MCF 10A (cell line): ENCODE measurements at places on chromosomes 7 and 10.

DNA sequence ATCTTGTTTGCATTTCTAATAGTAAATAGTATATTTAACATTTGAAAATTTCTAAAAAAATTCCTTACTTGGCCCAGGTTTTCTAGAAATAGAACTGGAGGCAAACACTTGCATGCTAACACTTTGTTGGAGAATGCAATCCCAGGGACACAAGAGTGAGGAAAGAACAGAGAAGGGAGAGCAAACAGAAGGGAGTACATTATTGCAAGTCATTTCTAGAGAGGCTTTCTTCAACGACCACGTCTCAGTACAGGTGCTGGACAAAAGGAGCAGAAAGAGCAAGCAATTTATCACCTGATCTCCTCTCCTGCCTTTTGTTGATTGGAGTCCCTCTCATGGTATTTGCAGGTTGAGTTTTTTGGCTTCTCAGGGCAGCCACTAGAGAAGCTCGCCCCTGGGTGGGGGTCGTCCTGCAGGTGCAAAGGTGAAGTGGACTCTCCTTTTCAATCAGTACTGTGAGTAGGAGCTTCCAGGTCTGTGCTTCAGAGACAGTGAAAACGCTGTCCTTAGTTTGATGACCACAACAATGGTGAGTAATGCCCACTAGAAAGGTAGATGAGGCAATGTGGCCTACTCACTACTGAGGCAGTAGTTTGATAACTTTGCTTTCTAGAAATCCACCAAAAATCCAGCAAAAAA is 5.2 kb downstream of the CPED1 start:
- DNase-seq = peak; percentile 35

DNA sequence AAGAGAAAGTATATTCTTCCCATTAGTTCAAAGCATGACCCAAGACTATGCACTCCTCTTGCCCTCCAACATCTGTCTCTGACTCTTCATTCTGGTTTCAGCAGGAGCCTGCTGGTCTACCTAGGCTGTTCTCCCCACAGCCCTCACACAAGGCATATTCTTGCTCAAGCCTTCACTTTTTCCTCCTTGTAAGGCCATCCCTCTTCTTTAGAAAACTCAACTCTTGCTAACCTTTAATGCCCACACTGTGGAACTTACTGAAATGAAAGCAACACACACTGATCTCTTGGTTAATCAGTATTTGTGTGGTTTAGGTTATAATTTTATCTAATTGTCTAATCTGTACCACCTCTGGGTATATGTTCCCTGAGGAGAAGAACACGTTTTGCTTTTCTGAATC is 75.8 kb downstream of the PRKCQ start:
- peak; percentile 9 for DNase-seq

DNA sequence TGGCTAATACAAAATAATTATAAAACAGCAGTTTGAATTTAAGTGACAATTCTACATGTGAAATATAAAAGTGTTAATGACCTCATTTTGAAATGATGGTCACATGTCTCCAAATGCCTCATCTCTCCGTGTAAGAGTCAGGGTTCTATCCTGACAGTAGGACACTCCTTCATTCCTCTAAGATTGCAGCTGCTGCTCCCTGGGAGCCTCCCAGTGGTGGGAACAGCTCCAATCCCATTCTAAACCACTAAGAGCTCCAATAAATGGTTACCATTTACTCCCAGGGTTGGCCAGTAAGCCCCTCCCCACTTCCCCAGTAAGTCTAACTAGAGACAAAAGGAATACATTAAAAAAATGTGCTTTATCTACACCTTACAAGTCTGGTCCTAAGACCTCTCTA is 344.6 kb upstream of the AOAH start:
- DNase-seq = no peak

GRCh38 chr7:3895341-3896116 is 594.5 kb downstream of the SDK1 start:
- DNase-seq = no peak

GRCh38 chr10:6109444-6109775 is 20.6 kb downstream of the RBM17 start:
- DNase-seq = no peak

- DNase-seq = no peak
These were observed 30.0 kb downstream of the PRSS2 start for GRCh38 chr7:142800699-142801260.

DNA sequence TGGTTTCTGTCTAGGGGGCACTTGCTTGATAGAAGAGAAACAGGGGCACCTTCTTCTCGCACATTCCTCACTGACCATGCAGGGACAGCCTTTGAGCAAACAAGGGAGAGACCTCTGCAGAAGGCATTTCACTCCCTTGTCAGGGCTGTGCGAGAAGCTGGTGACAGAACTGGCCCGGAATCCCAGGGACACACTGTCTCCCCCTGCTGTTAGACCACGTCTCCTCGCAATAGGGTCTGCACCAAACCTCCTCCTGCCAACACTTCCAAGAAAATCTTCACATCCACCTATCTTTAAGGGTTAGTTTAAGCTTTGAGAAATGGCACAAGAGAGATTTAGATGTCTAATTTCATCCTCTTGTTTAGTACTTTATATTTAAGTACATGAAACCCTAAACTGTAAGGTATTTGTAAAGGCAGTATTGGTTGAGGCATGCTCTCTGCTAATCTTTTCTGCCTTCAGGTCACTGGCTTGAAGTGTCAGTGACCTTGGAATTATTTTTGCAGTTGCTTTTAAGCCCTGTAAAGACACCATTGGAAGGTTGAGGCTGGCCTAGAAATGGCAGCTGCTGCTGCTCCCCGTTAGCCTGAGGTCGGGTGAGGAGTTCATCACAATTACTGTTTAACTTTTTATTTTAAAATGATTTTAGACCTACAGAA is 37.0 kb downstream of the RBM20 start:
- DNase-seq = peak; percentile 46

GRCh38 chr7:105399043-105399725 is 10.5 kb upstream of the SRPK2 start:
- no peak for DNase-seq

DNA sequence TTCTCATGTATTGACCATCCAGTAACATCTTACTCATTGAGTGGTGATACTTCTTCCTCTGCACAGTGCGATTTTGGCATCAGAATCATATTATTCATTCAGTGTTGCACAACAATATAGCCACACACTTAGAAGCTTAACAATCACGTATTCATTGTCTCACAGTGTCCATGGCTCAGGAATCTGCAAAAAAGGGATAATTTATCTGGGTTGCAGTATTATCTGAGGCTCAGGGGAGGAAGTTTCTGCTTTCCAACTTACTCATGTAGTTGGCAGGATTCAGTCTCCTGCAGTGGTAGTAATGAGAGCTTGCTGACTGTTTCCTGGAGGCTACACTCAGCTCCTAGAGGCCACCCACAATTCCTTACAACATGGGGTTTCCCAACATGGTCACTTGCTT is 803.6 kb downstream of the SORCS1 start:
- DNase-seq = peak; percentile 94

DNA sequence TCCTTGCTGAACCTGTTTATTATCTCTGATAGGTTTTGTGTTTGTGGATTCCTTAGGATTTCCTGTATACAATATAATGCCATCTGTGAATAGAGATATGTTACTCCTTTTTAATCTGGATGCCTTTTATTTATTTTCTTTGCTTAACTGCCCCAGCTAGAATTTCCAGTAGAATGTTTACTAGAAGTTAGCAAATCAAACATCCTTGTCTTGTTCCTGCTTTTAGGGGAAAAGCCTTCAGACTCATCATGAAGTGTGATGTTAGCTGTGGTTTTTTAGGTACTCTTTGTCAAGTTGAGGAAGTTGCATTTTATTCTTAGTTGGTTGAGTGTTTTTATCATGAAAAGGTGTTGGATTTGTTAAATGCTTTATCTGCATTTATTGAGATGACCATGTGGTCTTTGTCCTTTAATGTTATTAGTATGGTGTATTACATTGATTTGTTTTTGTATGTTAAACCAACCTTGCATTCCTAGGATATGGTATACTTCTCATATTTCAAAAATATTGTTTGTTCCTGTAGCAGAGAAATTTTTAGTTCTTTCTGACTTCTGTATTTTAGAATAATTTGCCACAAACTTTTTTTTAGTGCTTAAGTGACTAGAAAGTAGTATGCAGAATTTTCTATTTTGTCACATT is 24.3 kb downstream of the PPP2R2D start:
- DNase-seq = no peak

DNA sequence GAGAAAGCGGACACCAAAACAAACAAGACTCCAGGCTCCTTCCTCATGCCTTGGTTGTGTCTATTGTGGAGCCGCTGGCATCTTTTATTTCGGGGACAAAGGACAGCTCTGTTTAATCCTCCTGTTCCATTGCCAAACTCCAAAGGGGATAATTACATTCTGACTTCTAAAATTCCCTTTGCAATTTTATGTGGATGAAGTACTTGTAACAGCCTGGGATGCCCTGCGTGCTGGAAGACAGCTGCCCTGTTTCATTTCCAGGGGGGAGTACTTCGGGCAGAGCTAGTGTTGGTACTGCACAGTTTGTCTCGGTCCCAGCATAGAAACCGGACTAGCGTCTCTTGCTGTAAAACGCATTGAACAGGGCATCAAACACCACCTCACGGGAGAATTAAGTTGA is 90.9 kb downstream of the BAMBI start:
- DNase-seq = no peak

DNA sequence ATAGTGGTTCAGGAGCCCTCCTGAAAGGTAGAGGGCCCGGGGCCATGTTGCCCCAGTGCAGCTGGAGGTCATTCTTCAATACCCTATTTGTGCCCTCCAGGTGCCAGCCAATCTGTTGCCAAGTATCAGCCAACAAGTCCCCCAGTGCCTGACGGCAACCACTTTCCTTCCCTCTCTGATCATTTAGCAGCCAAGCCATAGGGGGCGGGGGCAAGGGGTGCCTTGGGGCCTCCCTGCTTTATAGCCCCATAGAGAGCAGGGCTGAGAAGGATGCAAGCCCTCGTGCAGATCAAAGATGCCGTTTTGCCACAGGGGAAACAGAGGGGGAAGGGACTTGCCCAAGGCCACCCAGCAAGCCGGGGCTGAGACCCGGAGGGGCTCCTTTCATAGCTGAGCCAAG is 149.0 kb upstream of the CHST15 start:
- DNase-seq = no peak

DNA sequence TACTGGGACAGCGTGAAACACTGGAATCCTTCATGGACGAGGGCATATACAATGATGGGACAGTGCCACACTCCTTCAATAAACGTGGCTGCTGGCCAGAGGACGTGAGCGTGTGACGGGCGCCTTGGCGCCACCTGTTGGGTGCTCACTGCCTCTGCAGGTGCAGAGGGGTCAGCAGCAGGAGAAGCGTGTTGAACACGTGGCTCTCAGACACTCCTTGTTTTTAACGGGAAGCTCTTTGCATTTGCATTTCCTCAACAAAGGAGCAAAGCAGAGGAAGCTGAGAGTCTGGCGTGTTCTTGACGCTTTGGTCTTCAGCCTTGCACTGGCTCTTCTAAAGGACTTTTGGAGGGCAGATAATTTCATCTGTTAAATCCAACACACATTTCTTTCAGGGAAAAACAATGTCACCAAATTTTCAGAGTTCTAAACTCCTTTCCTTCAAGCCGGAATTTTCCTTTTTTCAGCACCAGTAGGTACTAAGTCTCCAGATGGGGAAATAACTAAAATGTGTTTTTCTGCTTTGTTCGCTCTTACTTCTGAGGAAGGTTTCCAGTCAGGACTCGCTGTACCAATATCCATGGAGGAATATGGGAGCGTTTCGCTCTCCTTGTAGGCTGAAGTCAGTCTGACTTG is 2.9 kb upstream of the GET4 start:
- peak; percentile 88 for DNase-seq

GRCh38 chr10:118970770-118971169 is 58.7 kb upstream of the NANOS1 start:
- DNase-seq = peak; percentile 23

DNA sequence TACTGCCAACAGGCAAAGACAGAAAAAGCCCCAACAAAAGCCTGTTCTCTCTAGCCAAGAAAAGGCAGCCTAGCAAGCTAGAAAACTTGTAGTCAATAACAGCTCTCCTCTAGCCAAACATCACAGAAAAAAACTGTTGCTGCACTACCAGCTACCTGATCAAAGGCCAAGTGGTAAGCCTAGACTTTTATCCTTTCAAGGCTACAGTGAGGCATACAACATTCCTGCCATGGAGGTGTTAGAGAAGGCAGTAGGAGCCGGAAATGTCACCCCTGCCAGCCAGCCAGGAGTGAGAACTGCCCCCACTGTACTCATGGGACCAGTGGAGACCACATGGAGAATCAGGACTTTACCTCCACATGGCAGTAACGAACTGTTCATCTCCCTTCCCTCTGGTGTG is 31.2 kb downstream of the CCDC126 start:
- no peak for DNase-seq

DNA sequence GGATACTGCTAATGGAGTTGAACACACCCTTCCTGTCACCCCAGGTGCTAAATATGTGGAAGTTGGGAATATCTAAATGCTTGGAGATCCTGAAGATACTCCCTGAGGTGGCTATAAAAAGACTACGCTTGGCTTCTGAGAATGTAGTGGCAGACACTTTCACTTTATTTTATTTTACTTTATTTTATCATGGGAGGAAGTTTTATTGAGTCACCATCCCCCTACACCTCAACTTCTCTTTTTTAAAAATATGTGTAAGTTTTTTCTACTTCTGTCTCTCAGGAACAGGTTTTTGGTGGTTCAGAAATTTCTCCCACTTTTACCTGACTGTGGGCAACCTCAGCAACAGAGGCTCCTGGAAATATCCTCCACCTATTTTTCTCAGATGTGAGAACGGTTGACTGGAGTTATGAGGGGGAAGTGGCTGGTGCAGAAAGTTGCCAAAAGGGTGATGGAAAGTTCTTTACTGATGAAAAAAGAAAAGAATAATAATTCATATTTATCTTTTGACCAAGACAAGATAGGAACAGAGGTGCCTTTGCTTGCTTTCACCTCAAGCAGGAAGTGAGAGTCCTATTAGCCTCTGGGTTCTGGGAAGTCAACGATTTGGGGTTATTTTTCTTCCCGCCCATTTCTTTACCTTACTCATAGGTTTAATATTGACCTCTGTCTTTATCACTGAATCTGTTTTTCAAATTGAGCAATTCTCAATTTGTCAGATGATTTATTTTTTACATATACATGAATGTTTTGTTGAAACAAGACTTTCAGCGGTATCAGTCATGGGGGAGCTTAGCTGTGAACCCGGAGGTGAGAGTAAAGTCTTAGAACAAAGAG is 103.6 kb downstream of the AHR start:
- no peak for DNase-seq

DNA sequence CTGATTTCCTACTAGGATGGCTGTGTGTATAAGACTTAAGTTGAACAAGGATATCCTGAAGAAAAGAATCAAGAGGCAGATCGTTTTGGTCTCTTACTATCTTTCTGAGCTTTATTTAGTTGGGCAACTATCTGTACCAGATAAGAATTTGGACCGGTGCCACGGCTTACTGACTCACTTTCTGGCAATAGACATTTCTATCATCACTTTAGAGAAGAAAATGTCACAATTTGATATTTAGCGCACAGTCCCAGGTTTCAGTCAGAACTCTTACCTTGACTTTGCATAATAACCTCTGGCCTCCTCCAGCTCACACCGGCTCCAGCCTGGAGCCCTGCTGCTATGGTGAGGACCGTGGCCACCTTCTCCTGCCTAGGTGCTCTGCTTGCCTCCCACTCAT is 218.2 kb upstream of the MDFIC start:
- DNase-seq = peak; percentile 34
